ENCODE measurements at places on chromosomes 5 and 9.

DNA sequence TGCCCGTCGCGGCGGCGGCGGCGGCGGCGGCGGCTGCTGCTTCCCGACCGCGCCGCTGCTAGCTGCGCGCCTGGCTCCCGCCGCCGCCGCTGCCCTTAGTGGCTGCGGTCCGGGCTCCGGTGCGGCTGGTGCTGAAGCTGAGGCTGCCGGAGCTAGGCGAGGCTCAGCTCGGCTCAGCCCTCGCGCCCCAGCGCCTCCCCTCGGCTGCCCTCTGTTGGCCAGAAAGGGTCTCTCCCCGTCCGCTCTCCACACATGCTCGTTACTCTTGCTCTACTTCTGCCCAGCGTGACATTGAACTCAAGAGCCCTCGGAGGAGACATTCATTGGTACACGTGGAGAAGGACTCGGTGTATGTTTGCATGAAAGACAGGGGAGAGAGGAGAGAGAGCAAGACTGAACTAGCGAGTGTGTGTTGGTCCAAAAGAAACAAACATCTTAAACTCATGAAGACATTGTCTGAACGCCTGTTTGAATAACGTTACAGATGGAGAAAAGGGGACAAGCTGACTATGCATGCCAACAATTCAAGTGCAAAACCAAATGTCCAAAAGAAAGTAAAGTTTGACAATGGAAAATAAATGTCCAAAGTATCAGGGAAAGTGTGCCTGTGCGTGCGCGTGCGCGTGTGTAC lies at the start of gene HCN1:
Gene HCN1 (minus strand): TSS at position 175 of the 631 bp plus-strand sequence.
- DNase-seq: peak; percentile 12

DNA sequence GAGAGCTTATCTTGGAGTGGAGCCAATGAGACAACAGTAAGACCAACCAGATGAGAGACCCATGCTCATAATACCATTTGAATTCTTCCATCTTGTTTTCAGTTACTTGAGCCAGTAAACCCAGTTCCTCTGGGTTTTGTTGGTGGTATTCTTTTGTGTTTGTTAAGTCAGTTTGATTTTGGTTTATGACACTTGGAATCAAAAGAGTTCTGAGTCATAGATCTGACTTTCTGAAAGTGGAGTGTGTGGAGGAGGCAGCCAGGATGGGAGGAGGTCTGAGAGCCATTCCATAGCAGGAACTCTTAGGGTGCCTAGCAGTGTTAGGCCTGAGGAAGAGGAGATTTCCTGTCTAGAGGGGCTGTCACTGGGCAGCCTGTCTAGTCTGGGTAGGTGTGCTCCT lies 24.6 kb upstream of the PANK3 start:
- DNase-seq: no peak

DNA sequence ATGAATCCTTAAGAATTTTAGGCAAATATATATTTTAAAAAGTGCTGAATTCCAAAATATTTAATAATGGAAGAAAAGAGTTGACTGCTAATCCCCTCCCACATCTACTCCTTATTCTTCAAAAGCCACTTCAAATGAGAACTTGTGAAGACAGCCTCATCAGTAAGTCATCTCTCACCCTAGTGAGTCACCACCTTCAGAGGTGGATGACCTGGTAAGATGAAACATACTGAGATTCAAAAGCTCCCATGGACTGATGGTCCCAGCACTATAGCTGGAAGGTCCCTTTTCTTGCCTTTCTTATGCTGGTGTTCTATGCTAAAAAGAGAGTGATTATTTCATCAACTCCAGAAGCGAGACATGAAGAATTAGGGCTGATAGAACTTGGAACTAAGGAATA lies 37.8 kb upstream of the SPDL1 start:
- no peak for DNase-seq

DNA sequence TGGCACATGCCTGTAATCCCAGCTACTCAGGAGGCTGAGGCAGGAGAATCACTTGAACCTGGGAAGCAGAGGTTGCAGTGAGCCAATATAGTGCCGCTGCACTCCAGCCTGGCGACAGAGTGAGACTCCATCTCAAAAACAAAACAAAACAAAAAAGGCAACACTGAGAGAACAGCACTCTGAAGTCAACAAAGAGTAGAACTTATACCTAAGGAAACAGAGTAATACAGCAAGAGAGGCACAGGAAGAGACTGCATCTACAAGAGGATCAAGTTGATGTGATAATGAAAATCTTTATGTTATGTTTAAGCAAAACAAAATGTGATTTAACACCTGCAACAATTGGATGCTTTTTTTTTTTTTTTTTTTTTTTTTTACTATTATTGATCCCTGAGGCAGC lies 33.1 kb downstream of the FYB1 start:
- DNase-seq: no peak

- DNase-seq: no peak
Measured at GRCh38 chr5:2378976-2379375, 372.5 kb downstream of the IRX2 start.

DNA sequence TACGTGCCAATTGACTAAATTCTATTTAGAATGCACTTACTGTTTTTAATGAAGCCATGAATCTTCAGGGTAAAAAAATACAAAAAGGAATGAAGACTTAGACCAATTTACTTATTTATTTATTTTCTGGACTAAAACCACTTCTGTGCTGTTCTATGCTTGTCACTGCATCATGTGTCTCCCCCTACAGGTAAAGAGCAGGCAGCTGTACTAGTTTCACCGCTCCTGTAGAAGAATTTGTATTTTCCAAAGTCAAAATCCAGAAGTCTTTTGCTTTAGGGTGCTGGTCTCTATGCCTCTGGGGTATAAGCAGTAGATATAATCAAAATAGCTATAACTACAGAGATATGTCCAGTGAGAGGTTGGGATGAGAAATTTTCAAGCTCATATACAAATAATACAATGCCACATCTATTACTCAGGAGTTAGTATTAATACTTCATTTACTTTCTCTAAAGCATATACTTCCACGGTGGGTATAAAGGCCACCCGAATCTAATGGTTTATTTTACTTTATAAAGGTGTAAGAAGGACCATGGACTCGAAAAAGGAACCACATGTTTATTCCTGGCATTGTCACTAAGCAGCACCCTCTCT lies 591.5 kb downstream of the RAB3C start:
- no peak for DNase-seq
